ENCODE measurements at places on chromosomes 13 and 19.

- no peak for DNase-seq
Measured at GRCh38 chr13:41411522-41411921, 45.8 kb upstream of the RGCC start.

- DNase-seq: no peak
Measured at GRCh38 chr19:55341595-55342531, 2.2 kb downstream of the KMT5C start.

- no peak for DNase-seq
Measured at GRCh38 chr13:108618233-108618632, 11.2 kb upstream of the MYO16 start.

DNA sequence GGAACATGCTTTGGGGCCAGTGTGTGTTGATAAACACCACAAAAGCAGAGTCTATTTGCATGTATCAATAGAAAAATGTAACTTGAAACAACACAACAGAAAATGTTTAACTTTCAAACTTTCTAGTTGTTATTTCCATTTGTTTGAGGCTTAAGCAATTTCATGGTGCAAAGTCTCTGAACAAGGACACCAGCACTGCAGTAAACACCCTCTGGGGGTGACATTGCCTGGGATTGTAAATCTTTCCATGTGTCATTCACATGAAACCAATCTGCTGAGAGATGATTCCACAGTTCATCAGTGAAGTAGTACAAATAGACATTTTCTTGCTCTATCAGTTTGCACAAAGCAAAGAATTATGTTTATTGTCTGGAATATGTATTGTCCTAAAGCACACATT, 124.5 kb downstream of the ITGBL1 start:
- DNase-seq: no peak

DNA sequence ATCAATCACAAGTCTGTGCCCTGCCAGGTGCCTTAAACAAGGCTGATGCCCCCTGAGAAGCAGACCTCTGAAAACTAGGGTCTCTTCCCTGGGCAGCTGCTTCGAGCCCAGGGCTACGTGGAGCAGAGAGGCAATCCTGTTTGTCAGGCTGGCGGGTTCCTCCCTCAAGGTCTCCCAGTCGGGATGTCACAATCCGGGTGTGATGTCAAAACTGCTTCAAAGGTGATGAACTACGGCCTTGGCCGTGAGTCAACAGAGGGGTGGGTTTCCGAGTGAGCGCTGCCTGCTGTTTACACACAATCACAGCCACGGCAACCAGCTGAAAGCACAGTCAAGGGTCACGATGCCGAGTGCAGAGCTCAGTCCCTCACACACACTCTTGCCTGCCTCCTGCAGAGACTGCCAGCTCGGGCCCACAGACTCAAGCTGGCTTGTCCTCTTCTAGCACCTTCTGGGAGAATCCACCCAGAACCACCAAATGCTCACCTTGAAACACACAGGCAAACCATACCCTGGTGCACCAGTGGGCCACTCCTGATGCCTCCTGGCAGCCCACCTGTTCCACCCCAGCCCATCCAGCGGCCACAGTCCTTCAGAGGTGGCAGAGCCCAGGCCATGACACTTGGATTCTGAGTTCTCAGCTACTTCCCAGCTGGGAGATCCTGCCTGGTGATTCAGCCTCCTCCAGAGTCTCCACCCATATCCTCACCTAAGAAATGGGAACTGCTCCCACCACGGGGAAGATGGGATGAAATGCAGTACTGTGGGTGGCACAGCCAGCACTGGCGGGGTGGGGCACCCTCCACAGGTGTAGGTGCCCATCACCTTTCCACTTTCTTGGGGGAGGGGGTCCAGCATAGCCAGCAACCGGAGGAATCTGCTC, 6.8 kb downstream of the ELL start:
- DNase-seq: no peak

Data from vagina (tissue), 2 donors.